ENCODE measurements at places on chromosomes 7 and 10.

GRCh38 chr10:47095848-47096612 is 184.8 kb downstream of the PTPN20 start:
- DNase-seq = no peak

GRCh38 chr7:94374231-94374630 is 20.5 kb upstream of the COL1A2 start:
- DNase-seq = peak; percentile 92

GRCh38 chr7:37675749-37676148 is 7.8 kb upstream of the GPR141 start:
- no peak for DNase-seq

GRCh38 chr7:55065079-55065478 is 46.3 kb downstream of the EGFR start:
- peak; percentile 98 for DNase-seq

GRCh38 chr10:78547397-78547796 is 513.7 kb downstream of the RPS24 start:
- DNase-seq = no peak

- DNase-seq = no peak
Observed at GRCh38 chr7:39898867-39899266, 51.2 kb upstream of the CDK13 start.

- no peak for DNase-seq
Observed at GRCh38 chr7:123987445-123987844, 45.4 kb downstream of the TMEM229A start.

- DNase-seq = no peak
Observed at GRCh38 chr7:82594665-82595064, 151.1 kb upstream of the CACNA2D1 start.

GRCh38 chr7:17105701-17106100 is 192.8 kb upstream of the AHR start:
- DNase-seq = no peak

GRCh38 chr10:1561731-1562337 is 175.5 kb downstream of the ADARB2 start:
- DNase-seq = no peak

DNA sequence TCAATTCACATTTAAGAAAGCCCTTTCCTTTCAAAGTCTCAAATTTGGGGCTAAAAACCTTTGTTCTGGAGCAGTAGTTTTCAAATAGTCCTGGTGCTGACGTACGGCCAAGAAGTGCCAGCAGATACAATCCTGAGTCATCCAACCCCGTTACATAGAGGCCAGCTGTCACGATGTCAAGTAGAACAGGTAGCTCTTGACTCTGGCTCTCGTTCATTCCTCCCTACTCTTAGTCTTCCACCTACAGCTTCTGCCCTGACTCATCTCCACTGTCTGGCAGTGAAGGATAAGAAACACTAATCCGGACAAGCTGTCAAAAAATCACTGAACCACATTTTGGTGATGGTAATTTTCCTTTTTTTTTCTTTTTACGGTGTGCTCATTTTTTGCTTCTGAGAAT is 132.4 kb upstream of the PTN start:
- no peak for DNase-seq

GRCh38 chr7:12802070-12802469 is 114.6 kb downstream of the ARL4A start:
- DNase-seq = no peak

GRCh38 chr10:24115403-24115802 is 93.5 kb upstream of the KIAA1217 start:
- no peak for DNase-seq

- no peak for DNase-seq
Observed at GRCh38 chr10:103451091-103451813, 918 bp downstream of the CALHM2 start.

GRCh38 chr10:104123397-104123796 is 1.4 kb downstream of the SFR1 start:
- no peak for DNase-seq

GRCh38 chr7:152341914-152342236 is 93.9 kb downstream of the KMT2C start:
- no peak for DNase-seq

GRCh38 chr7:99734987-99735386 is at the start of gene CYP3A7:
Gene CYP3A7, minus strand, starts transcription at chr7:99735196. Its CDS starts 103 bp downstream, at chr7:99735093.
- DNase-seq = no peak
